ENCODE measurements at places on chromosomes 2 and 18.

DNA sequence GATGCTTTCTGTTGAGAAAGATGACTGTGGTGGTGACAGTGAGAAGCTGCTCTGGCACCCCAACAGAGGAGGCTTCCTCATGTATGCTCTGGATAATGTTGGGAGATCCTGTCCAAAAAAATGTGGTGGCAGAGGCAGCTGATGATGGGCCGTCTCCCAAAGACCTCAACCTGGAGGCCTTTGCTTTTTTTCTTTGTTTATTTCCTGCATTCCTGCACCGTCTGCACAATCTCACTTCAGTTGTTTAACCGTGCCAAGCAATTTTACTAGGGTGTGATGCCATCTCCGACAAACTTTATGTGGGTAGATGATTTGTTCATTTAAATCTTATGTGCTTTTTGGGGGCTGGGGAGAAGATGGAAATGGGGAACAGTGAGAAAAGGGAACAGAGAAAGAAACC is 62.2 kb upstream of the IGFBP5 start:
- no peak for DNase-seq

GRCh38 chr18:23523429-23524212 is 20.3 kb downstream of the RMC1 start:
- DNase-seq = no peak

DNA sequence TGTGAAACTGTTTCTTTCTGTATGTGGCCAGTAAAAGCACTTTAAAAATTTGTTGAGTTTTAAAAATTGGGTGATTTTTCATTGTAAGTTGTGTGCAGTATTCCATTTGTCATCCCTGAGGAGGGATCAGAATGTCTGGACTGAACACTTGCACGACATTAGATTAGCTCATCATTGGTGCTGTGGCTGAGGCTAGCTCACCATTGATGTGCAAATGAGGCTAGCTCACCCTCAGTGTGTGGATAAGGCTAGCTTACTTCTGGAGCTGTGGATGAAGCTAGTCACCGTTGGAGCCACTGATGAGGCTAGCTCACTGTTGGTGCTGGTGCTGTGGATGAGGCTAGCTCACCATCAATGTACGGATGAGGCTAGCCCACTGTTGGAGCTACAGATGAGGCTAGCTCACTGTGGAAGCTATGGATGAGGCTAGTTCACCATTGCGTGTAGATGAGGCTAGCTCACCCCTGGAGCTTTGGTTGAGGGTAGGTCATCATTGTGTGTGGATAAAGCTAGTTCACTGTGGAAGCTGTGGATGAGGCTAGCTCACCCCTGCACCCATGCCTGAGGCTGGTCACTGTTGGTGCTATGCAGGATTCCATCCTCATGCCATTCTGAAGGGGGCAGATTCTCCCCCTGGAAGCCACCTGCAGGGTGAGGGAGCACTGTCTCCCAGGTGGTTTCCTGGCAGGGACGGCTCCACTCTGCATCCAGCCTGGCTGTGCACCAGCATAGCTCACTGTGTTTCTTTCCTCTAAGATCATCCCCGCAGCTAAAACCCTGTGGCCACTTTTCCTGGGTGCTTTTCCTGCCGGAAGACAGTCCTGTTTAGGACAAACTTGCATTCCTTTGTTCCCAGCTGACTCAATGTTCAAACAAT is 101.1 kb downstream of the TWIST2 start:
- no peak for DNase-seq

- no peak for DNase-seq
Observed at GRCh38 chr2:240401781-240402551, 33.5 kb upstream of the GPC1 start.

DNA sequence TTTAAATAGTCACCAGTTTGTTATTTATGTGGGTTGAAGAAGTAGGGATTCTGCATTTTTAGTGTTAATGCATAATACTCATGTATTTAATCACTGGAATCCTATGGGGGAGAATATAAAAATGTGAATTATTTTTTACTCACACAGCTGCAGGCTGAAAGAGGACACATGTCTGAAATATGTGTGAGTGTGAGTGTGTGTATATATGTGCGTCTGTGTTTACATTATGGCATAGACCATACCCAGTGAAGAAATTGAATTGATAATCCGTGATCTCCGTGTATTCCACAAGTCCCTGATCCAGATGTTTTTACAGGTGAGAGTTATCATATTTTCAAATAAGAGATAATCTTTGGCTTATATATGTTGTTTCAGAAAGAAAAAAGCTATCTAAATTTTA is 225.3 kb downstream of the ICOS start:
- DNase-seq = no peak

GRCh38 chr2:20012282-20013125 is at the start of gene MATN3:
Gene MATN3 (minus strand): TSS chr2:20012668. CDS start chr2:20012631, 37 bp downstream.
- DNase-seq = no peak

DNA sequence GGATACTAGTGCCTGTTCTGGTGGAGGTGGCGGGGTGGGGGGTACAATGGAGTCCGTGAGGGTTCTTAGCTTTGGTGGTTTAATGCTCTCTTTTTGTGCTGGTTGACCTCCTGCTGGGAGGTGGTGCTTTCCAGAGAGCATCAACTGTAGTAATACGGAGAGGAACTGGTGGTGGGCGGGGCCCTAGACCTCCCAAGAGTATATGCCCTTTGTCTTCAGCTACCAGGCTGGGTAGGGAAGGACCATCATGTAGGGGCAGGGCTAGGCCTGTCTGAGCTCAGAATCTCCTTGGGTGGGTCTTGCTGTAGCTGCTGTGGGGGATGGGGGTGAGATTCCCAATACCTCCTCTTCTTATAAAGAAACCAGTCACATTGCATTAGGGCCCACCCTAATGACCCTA is 27.1 kb downstream of the CAMKMT start:
- DNase-seq = no peak

- DNase-seq = no peak
Observed at GRCh38 chr2:135157856-135158255, 105.8 kb downstream of the RAB3GAP1 start.

DNA sequence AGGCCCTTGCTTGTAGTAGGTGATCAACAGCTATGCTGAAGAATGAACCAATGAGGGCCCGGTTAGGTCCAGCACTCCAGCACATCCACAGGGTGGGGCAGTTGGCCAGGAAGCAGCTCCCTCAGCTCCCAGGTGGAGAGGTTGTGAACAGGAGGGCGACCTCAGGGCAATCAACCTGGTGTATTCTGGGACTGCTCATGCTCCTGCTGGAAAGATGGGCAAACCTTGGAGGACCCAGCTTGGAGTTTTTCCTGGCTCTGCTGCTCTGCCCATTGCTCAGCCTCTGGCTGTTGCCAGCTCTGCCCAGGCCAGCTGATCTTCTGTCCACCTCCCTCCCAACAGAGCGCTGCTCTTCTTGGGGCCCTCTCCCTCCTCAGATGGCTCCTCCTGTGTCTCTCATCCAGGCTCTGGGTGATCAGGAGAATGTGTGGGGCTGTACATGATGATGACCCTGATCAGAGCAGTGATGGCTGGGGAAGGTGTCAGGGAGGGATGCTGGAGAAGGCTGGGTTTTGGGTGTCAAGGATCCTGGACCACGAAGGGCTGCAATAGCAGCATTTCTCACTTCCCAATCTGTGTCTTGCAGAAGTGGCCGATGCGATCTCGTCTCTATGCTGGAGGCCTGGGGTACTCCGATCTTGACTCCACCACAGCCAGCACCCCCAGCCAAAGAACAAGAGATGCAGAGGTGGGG is 3.4 kb downstream of the TCF23 start:
- DNase-seq = no peak

GRCh38 chr2:218859556-218859987 is at the start of gene WNT6:
Gene WNT6 (plus strand): TSS chr2:218859805. CDS start chr2:218860038, 233 bp downstream.
- DNase-seq = no peak

- no peak for DNase-seq
Observed at GRCh38 chr2:32479993-32480392, 123.2 kb downstream of the BIRC6 start.

DNA sequence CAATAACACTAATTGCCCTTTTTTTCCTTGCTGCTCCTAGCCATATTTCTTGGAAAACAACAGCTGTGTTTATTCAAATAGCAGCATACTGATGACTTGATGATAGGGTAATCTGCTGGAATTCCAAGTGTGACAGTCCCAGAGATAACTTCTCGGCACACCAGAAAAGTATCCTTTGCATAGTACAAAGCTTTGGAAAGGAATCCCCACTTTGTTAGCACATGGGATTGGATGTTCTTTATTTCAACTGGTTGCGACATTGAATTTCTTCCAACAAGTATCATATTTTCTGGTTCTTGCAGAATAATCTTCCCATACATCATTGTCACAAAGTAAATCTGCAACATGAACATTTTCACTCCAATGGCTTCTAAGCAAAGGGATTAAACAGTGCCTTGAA is 445.8 kb upstream of the ACVR2A start:
- DNase-seq = no peak

DNA sequence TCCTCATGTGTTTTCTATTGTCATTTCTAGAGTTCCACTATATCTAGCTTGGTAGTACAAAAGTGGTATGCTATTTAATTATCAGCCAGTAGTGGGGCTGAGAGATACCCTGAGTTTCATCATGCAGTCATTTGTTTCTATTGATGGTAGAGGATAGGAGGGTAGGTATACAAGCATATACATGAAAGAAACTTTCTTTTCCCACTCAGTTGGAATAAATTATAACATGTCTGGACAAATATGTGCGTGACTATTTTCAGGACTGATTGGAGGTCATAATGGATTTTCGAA is 633.2 kb downstream of the NRXN1 start:
- no peak for DNase-seq

DNA sequence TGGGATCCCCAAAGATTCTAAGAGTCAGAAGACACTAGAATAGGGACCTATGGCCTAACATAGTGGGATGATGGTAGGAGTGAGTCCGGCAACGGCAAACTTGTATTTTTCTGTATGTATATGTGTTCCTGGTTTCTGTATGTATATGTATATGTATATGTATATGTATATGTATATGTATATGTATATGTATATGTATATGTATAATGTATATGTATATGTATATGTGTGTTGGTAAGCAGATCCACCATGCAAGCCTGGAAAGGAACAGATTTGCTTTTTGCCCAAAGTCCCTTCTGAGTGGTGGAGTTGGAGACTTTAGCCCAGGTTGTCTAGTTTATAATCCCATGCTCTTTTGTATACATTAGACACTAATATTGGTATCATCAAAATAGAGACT is 46.6 kb downstream of the MFSD6 start:
- no peak for DNase-seq

GRCh38 chr18:37225279-37225678 is 340.3 kb downstream of the CELF4 start:
- no peak for DNase-seq

GRCh38 chr18:28834889-28835288 is 658.0 kb upstream of the CDH2 start:
- no peak for DNase-seq

DNA sequence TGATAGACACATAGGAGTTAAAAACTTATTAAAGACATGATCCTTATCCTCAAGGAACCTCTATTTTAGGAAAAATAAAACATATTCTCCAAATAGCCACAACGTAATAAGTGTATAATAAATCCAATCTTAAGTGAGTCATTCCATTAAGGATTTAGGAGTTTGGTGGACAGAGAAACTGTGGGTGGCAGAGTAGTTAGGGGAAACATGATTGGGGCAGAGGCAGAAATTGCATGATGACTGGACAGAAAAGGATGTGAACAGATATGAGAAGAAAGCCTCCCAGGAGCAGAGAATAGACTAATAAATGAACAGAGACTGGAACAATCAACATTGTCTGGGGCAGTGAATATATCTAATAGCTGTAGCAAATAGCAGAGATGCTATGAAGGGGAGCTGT is 48.1 kb upstream of the SIGLEC15 start:
- no peak for DNase-seq

DNA sequence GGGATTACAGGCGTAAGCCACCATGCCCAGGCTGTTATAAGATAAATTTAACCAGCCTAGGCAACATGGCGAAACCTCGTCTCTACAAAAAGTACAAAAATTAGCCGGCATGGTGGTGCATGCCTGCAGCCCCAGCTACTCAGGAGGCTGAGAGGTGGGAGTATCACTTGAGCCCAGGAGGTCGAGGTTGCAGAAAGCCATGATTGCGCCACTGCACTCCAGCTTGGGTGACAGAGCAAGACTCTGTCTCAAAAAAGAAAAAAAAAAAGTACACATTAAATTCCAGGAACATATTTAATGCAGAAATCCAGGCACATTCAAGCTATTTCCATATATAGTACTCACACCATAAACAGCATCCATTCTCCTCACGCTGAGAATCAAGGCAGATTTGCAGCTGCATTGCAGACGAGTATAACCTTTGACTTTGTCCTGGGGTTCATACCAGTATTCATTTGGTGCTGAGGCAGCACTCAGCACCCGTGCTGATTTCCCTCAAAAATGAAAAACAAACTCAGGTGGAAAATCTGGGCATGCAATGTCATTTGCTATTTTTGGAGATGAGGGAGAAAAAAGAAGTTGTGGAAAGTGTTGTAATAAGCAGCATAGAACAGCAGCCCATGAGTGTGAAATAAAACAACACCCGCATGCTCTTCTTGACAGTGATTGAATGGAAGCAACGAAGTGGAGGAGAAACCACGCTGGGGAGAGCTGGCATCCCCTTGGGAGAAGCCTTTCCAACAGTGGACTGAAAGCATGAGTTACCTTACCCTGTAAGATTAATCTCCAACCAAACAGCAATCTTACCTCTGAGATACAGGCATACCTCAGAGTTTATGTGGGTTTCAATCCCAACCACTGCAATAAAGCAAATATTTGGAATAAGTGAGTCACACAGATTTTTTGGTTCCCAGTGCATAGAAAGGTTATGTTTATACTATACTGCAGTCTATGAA is 46.8 kb upstream of the ANXA4 start:
- DNase-seq = no peak

DNA sequence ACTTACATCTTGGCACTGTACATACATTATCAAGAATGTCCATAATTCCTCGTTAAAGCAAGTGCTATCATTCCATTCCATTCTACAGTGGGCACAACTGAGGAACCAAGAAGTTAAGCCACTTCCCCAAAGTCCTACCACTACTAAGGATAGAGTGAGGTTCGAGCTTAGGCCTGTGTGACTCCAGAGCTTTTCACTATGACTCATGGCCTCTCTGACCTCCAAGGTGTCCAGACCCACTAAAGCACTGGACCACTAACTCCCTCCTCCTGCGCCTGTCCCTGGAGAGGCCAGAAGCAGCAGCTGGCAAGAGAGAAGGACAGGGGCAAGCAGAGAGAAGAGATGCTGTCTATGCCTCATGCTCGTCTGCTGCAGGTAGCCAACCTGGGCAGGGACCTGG is 117.0 kb downstream of the ZBTB7C start:
- DNase-seq = no peak

DNA sequence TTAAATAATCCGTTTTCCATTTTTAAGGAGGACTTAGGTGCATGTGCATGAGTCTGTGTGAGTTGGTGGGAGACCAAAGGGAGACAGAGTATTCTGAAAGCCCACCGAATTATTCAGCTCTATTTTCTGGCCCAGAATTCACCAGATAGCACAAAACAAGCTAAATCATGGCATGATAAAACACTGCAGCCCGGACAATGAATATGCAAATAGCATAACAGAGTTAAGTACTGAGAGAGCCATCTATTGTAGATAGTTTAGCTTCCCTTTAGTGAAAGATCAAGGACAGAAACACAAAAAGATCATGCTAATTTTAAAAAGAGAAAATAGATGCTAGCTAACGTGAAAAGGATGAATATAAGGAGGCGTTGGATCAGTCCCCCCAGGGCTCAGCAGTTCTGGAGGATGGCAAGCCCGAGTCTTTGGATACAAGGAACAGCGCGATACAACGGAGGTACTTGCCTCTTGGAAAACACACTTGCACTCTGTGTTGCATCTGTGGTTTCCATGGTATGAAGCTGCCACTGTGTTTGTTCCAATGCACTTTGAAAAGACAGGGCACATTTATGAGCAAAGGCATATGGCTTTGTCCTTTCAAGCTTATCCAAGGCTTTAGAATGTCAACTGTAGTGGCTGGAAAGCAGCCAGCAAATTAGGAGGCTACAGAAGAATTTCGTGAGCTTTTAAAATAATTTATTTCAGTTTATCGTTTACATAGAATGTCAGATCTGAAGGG is 119.9 kb downstream of the LYPD1 start:
- no peak for DNase-seq

Measured in cerebellar cortex (tissue), 1 donor.